ENCODE measurements at places on chromosomes 7 and 10. TPM values are rescaled to one million over a fixed set of nuclear protein-coding genes. Genes with fewer than 3 reads are reported as not detected.

DNA sequence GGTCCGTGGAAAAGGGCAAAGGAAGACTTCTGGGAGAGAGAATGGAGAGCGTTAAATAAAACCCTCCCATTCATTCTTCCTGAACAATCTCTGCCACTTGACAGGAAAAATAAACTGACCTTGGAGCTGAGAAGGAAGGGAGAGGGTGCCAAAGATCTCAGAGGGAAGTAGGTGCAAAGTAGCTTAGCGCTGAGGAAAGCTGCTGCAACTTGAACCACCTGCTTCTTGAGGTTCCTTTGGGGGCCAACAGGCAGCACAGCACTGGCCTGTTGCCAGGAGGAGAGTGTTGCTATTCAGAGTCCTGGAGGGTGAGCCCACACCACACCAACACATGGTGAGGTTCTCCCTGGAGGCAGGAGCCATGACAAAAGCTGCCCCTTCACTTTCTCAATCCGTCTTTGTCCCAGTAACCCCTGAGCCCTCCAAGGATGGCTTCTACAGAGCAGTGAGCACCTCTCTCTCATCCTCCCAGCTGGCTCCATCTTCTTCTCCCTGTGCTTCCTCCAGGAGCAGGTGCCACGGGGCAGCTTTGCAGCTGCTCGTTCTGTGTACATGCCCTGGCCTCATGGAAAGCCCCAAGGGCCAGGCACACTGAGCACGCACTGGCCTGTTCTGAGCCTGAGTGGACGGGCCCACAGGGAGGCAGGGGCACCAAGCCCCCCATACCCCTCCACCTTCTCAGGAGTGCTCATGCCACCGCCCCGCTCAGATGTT lies 101.3 kb downstream of the STRA8 start:
- DNase-seq: no peak

Gene PRSS2
- polyA plus RNA-seq: not detected

GRCh38 chr10:69839696-69840345 lies 38.1 kb downstream of the COL13A1 start:
- no peak for DNase-seq

DNA sequence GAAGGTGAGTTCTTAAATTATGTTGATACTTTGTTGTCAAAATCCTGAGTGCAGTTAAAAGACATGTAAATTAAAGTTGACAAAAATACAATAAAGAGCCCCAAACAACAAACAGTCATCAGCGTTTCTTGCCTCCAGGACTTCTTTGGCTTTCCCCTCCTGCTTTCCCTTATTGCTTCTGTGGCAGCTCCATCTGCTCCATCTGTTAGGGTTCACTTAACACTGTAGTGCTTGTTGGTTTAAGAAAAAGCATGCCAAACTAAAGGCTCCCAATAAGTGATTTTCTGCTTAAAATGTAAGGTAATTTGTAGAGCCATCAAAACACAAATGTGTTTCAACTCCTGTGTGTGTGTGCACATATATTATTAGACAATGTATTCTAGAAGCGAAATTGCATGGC lies 254.3 kb upstream of the GNAI1 start:
- no peak for DNase-seq

GRCh38 chr10:132377326-132377725 lies 19.7 kb upstream of the PWWP2B start:
- DNase-seq: no peak

GRCh38 chr10:17101910-17102266 lies 27.7 kb downstream of the CUBN start:
- no peak for DNase-seq

Gene PRTFDC1
- 5.6 TPM for polyA plus RNA-seq

DNA sequence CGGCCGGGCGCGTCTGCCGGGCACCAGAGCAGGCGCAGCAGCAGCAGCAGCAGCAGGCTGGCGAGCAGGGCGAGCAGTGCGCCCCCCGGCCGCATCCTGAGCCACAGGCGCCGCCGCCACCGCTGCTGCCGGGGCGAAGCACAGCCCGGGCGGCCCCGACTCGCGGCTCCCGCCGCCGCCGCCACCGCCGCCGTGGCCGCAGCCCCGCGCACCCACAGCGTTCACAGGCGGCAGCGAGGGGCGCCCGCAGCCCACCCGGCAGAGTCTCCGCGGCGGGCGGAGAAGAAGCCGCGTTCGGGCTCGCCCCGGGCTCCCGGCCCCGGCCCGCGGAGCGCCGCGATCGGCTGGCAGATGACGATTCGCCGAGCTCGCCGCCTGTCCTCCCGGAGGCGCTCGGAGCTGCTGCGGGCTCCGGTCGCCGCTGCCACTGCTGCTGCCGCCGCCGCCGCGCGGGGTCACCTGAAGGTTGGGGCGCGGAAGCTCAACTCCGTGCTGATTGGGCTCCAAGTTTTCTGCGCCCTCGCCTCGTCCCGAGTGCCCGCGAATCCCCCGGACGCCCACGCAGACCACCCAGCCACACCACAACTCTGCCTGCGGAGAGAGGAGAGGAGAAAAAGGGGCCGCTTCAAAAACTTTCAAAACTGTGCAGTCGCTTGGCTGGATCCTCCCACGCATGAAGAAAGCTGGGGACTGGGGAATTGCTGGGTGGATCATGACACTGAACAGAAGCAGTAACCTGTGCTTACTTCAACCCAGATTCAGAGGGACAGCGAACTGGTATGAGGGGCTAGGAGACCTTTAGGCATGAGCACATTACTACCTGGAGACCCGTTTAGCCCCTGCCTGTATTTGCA lies at the start of gene ST8SIA6:
Gene ST8SIA6, minus strand, starts transcription at position 435 of the 854 bp plus-strand sequence. Its CDS starts 340 bp downstream, at position 95.
- peak; percentile 34 for DNase-seq

DNA sequence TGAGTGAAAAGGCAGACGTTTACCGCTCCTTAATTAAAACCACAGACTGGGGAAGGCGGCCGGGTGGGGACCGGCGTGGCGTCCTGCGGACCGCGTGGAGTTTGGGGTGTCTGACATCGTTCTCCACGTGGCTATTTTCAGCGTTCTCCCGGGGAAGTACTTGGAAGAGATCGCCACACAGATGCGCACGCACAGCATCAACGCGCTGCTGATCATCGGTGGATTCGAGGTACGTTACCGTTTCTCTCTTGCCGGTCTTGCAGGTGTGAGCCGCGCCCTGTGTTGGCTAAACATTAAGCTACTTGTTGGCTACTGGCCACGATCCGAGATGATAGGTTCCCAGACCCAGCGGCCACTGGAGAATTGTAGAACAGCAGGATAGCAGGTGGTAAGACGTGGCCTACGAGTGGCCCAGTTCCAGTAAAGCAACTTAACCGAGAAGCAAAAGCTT lies 51.3 kb downstream of the PFKP start:
- DNase-seq: no peak

GRCh38 chr7:129652914-129653313 lies 41.4 kb downstream of the NRF1 start:
- no peak for DNase-seq

Gene INA
- not detected for polyA plus RNA-seq

Gene CPN1
- polyA plus RNA-seq: not detected

Gene SFTPA1
- 0.28 TPM for polyA plus RNA-seq

DNA sequence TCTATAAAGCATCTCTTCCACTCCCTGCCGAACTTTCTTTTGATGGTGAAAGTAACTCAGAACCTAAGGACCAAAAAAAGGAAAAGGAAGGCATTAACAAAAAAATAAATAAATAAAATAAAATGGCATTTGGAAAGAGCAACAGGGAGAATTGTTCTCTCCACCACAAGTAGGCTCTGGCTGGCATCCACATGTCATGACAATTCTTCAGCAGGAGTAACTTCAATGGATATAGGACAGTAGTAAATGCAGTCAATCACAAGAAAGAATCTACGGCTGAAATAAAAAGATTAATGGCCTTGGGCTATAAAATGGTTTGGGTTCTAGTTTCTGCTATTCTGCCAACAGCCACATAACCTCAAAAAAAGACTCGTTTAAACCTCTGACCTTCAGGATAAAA lies 23.9 kb downstream of the NCAPG2 start:
- DNase-seq: no peak

Gene LOXL4
- 5.6 TPM for polyA plus RNA-seq

DNA sequence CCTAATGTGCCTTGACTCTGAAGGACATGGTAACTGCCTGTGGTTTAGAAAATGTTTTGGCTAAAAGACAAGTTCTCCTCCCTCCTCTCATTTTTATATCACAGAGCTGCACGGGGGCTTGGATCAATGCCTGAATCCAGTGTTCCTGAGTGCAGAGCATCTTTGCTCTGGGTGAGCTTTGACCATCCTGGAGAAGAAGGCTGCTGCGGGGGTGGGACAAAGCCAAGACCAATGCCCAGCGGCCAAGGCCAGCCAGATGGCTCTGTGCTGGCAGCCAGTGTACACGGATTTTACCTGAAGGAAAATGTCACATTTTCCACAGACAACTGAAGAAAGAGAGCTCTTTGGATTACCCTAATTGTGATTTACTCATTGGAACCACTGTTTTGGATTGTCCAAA lies 102.0 kb upstream of the TARP start:
- no peak for DNase-seq

Measured in heart right ventricle (tissue), 16 donors.